ENCODE measurements at places on chromosomes 1 and 21.

DNA sequence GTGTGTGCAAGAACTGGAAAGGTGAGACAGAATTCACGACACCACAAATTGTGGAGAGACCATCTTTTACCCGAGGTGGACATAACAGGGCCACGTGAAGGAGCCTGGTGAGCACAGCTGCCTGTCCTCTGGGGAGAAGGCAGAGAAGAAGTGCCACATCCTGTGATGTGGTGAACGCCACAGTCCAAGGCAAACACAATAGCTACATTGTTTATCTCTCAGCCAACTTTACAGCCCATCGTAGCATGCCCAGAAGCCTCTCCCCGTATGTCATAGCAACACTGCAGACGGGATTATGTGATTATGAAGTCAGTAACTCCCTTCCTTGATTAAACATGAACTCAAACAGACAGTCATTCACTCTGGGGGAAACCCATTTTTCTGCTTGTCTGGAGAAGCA is 612.2 kb downstream of the SMYD3 start:
- DNase-seq = no peak

GRCh38 chr1:150017206-150017750 is 6.8 kb upstream of the OTUD7B start:
- peak; percentile 84 for DNase-seq

DNA sequence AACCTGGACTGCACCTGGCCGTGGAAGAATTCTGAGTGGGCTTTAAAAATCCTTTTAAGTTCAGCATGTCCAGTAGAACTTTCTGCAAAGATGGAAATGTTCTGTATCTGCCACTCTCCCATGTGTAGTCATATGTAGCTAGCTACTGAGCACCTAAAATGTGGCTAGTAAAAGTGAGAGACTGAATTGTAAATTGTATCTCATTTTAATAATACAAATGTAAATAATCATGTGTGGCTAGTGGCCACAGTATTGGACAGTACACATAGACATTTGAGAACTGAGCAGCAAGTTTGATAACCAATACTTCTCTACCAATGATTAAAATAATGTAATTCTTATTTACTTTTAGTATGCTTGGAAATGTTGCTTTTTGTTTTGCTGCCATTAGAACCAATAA is 57.3 kb downstream of the PHACTR4 start:
- DNase-seq = no peak

DNA sequence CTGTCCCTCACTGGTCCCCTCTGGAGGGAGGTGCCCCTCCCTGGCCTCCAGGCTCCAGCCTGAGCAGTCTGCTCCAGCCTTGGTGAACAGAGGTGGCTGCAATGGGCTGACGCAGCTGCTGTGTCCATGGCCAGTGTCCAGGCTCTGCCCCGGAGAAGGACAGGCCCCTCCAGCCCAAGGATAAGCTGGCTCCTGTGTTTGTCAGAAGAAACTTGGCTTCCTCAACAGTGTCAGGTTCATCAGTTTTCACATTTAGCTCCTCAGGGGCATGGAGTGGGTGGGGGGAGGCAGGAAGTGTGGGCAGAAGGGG is 402.8 kb downstream of the MATN1 start:
- DNase-seq = peak; percentile 23

- no peak for DNase-seq
Measured at GRCh38 chr1:168513656-168514404, 30.0 kb downstream of the XCL2 start.

DNA sequence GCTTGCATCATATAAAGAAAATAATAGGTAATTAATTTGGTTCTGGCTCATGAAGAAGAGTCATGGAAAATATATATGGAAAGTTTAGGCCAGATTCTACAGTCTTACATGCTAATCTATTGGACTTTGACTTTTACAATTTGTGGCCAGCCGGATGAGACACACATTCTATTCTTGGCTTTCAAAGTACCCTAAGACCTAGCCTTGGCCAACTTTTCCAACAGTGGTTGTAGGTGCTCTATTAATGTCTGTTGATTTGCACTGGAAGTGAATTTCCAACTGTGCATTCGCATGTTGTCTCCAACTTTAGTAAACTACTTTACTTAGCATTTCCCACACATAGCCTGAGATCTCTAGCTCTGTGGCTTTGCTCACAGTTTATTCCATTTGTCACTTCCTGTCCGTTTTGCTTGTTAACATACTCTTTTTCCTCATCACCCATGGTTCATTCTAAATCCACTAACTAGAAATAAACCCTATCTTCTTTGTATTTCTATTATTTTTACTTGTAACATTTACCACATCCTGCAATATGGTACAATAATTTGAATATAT is 644.0 kb downstream of the PTPRC start:
- no peak for DNase-seq

GRCh38 chr21:21383126-21383525 is 384.9 kb downstream of the NCAM2 start:
- DNase-seq = no peak

- no peak for DNase-seq
Measured at GRCh38 chr21:33020558-33021100, 5.1 kb upstream of the OLIG2 start.

DNA sequence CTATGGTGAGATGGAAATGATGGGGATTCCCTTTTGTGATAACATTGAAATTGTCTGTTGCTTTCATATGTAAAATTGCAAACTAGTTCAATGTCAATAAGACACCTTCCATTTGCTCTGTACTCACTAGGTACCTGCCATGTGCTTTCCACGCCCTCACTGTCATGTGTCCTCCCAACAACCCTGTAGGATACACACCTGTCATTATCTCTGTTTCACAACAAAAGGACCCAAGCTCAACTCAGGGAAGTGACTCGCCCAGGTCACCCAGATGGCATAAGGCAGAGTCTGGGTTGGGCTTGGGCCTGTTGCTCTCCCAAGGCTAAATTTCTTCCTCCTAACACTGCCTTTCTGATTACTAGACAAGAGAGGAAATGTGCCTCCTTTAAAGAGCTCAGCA is 45.3 kb upstream of the MCOLN3 start:
- no peak for DNase-seq
